Hippocampal formation (tissue), 2 donors: ENCODE measurements at places on chromosomes 5 and 9.

GRCh38 chr9:13939134-13939533, 374.8 kb downstream of the NFIB start:
- DNase-seq, result no peak

DNA sequence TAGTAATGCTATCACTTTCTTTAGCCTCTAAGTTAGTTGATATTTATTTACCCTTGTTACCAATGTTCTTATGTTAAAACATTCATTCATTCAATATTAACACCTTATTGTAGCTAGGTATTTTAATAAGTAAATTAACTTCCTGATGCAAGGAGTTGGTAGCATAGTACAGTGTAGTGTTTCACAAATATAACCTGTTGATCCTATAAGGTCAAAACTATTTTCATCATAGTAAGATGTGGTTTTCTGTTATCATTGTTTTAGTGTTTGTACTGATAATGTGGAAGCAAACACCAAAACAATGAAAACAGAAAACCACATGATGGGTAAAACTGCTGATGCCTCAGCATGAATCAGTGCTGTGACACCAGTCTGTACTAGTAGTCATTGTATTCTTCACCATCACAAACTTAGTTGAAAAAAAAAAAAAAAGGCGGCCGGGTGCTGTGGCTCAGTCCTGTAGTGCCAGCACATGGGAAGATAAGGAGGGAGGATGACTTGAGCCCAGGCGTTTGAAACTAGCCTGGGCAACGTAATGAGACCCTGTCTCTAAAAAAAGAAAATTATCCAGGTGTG, 36.5 kb downstream of the ZCCHC7 start:
- DNase-seq, result no peak

GRCh38 chr9:126527109-126527825, 86.5 kb upstream of the LMX1B start:
- no peak for DNase-seq

DNA sequence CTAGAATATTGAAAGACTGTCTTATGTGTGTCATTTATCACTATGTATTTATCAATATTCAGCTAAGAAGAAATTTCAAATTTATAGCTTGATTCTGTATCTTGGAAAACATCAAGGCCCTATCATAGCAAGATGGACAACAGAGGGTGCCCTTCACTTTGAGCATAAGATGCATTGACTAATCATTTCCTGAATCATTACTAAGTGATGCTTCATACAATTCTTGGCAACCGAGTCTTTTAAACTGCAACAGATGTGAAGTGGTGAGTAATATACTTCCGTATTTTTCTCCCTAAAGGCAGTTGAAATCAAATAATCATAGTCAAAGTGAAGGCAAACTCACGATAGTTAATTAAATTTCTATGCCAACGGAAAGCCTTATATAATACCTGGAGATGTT, 318.6 kb upstream of the RGMB start:
- DNase-seq, result no peak

- no peak for DNase-seq
Measured at GRCh38 chr5:103461243-103461642, 101.3 kb downstream of the NUDT12 start.

DNA sequence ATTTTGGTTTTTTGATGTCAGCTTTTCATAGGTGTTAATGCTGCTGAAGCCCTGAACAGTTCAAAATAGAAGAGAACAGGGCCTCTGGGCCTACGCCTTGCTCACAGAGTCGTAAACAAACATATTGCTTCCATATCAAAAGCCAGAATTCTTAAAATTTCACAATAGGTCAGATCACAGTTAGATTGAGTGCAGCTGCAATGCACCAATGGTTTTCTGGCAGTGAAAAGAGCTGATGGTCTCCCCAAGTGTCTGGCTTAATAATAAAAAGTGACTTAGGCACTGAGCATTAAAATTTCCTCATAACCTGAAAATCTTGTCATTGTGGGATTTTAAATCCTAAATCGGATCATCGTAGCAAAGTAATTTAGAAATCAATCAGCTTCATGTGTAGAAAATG, 493.0 kb downstream of the CAAP1 start:
- DNase-seq, result no peak

DNA sequence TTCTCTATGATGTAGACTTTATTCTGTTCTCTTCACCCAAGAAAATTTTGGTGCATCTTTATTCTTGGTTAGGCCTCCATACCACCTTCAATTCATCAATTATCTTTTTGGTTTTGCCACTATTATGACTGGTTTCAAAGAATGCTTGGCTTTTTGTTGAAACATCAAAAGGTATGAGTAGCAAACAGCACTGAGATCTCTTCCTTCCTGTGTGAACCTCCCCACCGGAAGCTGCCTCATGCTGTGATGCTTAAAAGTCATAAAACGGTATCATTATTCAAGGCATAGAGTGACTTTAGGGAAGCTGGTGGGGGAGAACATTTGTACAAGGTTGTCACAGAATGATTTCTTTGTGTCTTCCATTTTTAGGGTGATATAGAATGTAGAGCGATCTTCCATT, 70.6 kb downstream of the IQGAP2 start:
- no peak for DNase-seq

- DNase-seq, result no peak
Measured at GRCh38 chr5:2989517-2989916, 238.0 kb upstream of the IRX2 start.

- no peak for DNase-seq
Measured at GRCh38 chr5:143231973-143232812, 171.3 kb downstream of the NR3C1 start.

DNA sequence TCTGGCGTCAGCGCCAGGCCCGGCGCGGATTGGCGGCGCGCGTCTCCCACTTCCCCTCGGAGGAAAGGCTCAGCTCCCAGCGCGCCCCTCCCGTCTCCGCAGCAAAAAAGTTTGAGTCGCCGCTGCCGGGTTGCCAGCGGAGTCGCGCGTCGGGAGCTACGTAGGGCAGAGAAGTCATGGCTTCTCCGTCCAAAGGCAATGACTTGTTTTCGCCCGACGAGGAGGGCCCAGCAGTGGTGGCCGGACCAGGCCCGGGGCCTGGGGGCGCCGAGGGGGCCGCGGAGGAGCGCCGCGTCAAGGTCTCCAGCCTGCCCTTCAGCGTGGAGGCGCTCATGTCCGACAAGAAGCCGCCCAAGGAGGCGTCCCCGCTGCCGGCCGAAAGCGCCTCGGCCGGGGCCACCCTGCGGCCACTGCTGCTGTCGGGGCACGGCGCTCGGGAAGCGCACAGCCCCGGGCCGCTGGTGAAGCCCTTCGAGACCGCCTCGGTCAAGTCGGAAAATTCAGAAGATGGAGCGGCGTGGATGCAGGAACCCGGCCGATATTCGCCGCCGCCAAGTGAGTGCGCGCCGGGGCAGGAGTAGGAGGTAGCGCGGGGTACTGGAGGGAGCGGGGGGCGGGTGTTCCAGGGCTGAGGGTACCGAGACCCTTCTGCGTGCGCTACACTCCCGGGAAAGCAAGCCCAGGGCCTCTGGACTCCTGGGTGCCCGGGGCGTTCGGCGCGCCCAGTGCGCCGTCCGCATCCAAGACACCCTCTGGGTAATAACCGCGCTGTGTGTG, at the start of gene MSX2:
TSS of gene MSX2 (plus strand) at position 99 of the 777 bp plus-strand sequence. CDS start at position 177, 78 bp downstream.
- DNase-seq, result peak; percentile 60

DNA sequence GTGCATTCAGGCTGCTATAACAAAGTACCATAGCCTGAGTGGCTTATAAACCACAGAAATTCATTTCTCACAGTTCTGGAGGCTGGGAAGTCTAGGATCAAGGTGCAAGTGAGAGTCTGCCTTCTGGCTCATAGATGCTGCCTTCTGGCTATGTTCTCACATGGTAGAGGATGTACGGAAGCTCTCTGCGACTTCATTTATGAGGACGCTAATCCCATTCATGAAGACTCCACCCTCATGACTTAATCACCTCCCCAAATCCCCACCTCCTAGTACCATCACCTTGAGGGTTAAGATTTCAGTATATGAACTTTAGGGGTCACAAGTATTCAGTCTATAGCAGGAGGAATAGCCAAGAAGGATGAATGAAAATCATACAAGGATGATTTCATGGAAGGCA, 37.3 kb upstream of the KCNIP1 start:
- no peak for DNase-seq

GRCh38 chr5:74212336-74212735, 428.2 kb downstream of the ENC1 start:
- DNase-seq, result no peak

GRCh38 chr5:126383246-126383645, 40.0 kb upstream of the GRAMD2B start:
- DNase-seq, result no peak

DNA sequence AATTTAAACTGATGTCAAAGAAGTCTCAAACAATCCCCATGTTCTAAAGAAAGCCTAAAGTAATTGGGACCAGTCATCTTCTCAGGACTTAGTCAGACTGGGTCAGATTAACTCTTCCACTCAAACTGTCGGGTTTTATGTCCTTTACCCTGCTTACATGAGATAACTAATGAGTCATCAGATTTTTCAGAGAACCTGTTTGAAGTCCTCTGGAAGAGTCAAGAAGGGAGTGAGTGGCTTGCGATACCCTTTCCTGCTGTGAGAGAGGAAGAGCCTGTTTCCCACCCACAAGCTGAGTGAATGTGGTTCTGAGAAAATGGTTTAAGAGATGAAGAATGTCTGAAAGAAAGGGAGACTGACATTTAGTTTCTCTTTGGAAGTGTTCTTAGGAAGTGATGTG, 1866.7 kb upstream of the C9orf72 start:
- no peak for DNase-seq

GRCh38 chr5:10779592-10779991, 18.6 kb upstream of the DAP start:
- no peak for DNase-seq

GRCh38 chr9:90457386-90458190, 185.0 kb downstream of the DIRAS2 start:
- no peak for DNase-seq

DNA sequence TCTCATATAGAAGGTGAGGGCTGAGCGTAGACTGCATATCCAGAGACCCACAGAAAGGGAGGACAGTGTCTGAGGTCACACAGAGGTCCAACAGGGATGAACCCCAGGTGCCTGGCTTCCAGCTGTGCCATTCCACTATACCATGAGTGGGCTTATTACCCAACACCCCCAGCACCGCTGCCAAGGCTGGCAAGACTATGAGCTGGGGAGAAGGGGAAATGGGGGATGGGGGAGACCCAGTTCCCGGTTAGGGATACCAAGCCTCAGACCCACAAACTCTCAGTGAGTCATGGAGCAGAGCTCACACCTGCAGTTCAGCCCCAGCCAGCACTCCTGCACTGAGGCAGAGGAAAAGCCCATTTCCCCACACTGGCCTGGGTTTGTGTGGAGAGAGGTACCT, 106.4 kb downstream of the PSD2 start:
- DNase-seq, result no peak

GRCh38 chr5:107670087-107670931, 428 bp downstream of the EFNA5 start:
- no peak for DNase-seq

- no peak for DNase-seq
Measured at GRCh38 chr5:112694853-112695709, 42.6 kb upstream of the APC start.

- DNase-seq, result no peak
Measured at GRCh38 chr5:80302636-80303035, 17.2 kb upstream of the SPZ1 start.

DNA sequence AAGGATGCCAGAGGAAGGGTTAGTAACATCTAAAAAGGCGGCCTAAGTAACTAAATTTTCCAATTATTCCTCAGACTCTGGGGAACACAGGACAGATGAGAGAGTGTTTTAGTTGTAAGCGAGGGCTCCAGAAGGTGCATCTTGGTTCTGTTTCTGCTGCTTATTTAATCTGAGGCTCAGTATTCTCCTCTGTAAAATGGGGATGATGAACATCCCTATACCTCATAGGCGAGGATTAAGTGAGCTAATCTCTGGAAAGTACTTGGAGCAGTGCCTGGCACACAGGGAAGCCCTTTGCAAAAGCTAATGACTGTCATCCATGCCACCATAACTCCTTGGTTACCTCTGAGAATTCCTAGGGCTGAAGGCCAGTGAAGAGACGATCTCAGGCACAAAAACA, 59.0 kb downstream of the SHB start:
- DNase-seq, result no peak

- DNase-seq, result no peak
Measured at GRCh38 chr9:33840381-33840780, 23.4 kb downstream of the UBE2R2 start.

DNA sequence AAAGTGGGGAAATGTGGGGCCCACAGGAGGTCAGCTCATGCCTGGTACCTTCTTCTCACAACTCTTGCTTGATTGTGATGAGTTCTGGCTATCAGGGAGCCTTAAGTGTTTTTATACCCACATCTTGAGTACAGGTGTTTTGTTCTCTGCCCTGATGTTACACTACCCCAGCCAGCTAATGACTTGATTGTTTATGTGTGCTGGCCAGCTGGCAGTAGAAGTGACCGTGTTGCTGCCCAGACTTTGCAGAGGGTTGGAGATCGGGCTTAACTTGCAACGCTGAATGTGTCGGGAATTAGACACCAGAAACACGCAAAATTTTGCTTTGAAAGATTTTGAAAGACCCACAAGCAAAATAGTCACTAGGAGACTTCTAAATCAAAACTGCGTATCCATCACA, 16.9 kb upstream of the ZDHHC11B start:
- no peak for DNase-seq

DNA sequence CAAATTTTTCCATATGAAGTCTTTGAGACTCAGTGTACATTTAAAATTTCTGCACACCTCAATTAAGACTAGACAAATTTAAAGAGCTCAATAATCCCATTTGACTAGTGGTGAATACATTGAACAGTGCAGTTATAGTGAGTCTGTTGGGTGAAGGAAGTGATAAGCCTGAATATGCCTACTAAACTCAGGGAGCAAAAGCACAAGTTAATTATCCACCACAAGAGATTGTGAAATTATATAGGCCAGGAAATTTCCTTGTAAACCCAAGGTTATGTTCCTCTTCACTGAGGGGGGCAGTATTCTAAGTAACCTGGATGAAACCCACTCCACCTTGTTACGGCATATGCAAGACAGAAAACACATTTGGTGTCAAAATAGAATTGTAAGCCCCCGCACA, 612.9 kb upstream of the DAB2 start:
- no peak for DNase-seq

GRCh38 chr5:64184832-64185231, 19.2 kb downstream of the RNF180 start:
- no peak for DNase-seq

GRCh38 chr5:44770780-44771717, 37.7 kb upstream of the MRPS30 start:
- DNase-seq, result no peak

DNA sequence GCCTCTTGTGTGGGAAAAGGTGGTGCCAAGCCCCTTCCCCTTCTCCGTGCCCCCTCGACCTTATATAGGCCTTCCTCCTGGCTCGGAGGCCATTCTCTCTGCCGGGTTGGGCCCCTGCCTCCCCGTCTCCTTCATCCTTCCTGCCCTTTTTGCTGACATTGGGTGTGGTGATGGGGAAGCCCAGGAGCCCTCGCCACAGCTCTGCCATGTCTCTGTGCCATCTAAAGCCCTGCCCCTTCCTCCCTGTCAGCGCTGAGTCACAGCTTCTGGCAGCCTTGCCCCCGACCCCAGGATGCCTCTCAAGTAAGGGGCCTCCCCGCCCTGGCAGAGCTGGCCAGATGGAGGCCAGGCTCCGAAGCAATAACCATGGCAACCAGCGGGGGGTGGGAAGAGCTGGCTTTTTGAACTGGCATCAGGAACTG, 30.4 kb downstream of the JADE2 start:
- peak; percentile 2 for DNase-seq
